Lung (tissue), 17 donors: ENCODE measurements at places on chromosomes 5 and 9.

GRCh38 chr5:17276445-17276844, 59.0 kb downstream of the BASP1 start:
- no peak for DNase-seq

- DNase-seq = no peak
Observed at GRCh38 chr5:10689391-10690081, 71.5 kb downstream of the DAP start.

DNA sequence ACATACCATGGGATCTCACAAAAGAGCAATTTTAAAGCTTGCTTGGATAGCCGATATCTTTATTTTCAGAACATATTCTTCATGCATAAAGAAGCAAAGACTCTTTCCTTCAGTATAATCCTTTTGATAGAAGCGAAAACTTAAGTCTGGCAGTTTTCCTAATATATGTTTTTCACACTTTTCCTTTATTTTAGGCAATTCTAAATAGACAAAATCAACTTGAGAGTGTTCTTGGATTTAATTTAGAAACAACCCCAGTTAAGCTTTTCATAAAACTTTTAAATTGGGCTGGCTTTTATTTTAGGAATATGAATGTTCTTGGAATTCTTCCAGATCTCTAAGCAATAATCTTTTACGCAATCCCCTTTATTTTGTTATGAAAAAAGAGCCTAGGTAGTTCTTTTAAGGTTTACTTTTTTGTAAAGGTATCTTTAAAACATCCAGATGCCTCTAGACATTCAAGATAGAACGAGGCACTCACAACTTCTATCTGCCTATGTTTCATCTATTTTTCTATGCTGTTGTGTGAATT, 51.5 kb upstream of the HSPB3 start:
- no peak for DNase-seq

DNA sequence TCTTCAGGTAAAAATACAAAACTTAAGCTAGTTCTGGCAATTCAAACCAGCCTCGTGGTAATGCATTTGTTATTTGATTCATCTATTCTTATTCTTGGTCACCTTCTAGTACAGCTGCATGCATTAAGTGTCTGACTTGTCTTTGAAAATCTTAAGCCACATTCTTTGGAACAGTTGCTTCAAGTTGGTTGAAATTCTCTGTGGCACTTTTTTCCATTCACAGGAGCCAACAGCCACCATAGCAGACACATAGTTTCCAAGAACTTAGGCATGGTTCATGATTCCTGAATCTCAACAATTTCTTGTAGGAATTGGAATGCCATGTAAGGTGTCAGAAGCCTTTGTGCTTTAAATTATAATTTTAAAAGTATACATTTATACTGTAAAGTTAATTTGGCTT, 47.4 kb upstream of the MEF2C start:
- DNase-seq = no peak

GRCh38 chr5:135025730-135026644, 8.0 kb downstream of the PITX1 start:
- no peak for DNase-seq

DNA sequence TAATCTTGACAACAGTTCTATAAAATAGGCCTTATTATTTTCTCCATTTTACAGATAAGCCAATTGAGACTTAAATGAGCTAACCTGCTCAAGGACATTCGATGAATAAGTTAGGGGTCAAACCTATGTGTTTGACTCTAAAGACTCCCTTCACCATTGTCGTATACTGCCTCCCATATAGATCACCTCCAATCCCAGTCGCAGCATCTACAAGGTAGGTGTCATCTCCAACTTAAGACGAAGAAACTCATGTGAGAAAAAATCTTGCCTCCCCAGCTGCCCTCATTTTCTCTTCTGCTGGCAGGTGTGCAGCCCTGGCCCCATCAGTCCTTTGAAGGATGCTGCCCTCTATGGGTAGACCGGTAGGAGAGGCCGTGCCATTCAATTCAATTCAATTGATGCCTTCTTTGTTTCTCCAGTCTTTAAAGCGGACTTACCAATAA, 75.2 kb upstream of the SMARCA2 start:
- peak; percentile 19 for DNase-seq

DNA sequence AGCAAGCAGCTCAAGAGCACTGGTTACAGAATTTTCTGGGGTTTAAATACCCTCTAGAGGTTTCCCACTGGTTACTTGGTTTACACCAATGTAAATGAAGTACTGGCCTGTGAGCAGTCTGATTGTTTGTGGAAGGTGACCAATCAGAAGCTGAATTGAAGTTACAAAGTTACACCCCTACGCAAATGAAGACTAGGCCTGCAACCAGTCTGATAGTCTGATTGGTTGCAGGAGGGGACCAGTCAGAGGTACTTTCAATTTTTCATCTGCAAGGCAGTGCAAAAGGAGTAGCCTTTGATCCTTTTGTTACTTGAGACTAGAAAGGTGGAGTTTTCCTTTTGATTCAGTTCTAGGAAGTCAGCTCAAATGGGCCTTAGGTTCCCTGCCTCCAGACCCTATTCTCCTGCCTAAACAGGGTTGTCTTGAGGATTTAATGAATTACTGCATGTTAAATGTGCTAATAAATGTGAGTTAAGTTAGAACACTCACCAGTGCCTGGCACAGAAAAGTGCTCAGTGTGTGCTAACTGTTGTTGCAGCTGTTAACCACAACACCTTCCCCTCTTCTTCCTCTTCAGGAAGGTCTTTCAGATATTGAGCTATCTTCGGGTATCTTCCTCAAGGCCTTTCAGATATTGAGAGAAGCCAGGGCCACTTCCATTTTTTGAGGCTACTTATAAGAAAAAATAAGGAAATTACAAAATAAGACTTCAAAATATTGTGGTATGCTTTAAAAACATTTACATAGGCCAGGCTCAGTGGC, 32.1 kb upstream of the CLINT1 start:
- DNase-seq = no peak

DNA sequence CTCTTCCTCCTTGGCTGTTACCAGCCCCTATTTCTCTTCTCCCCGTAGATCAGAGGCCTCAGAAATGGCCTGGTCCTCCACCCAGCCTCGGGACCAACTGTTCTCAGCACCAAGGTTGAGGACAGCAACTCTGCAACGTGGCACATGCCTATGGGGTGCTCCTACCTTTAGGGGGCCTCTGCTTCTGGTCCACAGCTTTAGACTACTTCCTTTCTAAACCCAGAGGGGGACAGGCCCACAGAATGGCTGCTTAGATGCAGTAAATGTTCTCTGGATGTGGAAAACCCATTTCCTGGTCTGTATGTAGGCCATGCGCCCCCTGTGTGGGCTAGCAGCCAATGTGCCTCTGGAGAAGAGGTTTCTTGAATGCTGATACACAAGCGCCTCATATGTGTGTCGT, 68.4 kb downstream of the NRG2 start:
- DNase-seq = peak; percentile 29

DNA sequence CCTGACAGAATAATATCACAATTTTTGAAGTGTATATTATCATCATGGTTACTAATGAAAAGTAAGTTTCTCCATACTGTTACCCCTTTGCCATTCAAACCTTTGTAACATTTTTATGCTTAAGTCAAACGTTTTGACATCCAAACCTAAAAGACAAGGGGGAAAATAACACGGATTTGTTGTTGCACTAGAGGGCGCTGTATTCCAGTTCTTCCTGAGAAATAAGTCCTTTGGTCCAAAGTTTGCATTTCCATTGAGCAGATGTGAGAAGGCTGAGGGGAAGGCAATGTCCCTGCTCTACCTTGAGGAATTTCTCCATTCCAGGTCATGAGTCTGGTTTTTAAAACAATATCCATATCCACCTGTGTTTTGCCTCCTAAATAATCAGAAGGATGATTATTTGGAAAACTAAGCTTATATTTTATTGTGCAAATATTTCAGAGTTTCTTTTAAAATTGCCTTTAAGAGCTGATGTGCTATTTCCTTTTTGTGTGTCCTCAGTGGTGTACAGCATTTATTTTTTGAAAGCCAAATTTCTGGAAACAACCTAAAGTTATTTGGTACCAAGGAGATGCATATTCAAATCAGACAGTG, 9.7 kb downstream of the LECT2 start:
- DNase-seq = peak; percentile 46

DNA sequence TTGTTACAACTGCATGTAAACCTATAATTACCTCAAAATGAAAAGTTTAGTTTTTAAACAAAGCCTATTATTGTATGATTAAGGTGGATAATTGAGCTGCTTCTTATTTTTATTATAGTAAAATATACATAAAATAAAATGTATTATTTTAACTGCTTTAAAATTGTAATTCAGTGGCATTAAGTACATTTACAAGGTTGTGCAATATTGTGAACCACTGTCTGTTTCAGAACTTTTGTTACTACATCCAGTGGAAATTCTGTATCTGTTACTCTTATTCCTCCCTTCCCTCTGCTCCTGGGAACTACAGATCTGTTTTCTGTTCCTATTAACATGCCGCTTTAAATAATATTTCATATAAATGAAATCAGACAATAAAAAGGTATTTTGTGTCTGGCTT, 37.1 kb downstream of the ITGA1 start:
- DNase-seq = no peak

GRCh38 chr5:22887566-22887965, 34.4 kb upstream of the CDH12 start:
- no peak for DNase-seq

DNA sequence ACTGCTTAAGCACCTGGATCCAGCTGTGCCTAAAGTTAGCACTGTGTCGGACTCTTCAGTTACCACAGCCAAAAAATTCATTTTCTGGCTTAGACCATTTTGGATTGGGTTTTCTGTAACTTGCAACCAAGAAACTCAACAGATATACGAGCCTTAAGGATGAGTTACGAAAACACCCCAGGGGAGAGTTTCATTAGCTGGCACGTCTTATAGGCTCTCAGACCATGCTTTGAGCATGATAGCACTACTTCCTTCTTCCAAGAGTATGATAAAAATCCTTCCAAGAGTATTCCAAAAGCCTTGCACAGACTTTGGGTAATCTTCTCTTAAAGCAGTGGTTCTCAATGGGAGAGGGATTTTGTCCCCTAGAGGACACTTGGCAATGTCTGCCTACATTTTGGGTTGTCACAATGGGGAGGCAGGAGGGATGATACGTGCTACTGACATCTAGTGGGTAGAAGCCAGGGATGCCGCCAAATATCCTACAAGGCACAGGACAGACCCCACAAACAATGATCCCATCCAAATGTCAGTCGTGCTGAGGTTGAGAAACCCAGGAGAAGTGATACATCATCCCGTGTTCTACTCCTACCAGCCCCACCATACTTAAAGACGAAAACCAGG, 64.8 kb downstream of the SMIM23 start:
- DNase-seq = peak; percentile 31

GRCh38 chr5:78614816-78615215, 33.8 kb downstream of the LHFPL2 start:
- no peak for DNase-seq

DNA sequence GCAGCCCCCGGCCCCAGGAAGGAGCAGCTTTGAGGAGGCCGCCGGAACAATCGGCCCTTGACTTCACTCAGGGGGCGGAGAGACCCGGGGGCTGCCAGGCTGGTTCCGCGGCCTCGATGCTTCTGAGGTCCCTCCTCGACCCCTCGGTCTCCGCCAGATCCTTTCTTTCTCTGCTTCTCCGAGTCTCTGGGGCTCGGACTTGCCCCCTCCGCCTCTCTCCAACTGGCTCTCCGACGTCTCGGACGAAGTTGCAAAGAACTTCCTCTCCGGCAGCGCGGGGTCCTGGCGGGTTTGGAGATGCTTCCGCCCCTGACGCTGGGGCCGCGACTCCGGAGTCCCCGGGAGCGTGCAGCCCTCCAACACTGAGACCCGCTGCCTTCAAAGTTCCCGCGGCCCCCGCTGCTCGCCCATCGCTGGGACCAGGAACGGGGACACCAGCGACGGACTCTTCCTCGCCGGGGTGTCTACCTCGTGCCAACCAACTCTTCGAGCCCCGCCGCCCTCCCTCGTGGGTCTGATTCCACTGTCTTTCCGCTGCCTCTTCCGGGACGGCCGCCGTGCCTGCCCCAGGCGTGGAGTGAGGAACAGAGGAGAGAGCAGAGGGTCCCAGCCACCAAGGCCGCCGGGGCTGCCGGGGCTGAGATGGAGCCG, 7.0 kb downstream of the PAX5 start:
- no peak for DNase-seq
